ENCODE measurements at places on chromosomes 4 and X.

DNA sequence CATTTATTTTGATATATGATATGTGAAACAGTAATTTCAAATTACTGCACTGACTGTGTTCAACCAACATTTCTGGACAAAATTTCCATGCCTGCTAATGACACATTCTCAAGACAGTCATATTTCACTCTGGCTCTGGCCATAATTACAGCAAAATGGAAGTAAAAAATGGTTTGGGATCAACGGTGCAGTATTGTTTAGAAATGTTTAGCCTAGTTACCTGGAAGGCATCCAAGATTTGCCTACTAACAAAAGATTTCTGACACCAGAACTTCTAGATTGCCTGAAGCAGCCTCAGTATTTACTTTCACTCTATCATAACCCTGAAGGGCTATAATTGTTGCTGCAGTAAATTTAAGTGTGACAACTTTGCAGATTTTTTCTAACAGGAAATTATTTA lies 416.3 kb downstream of the PCDH10 start:
- DNase-seq, result no peak

GRCh38 chr4:70705183-70706043 lies 16.4 kb upstream of the RUFY3 start:
- DNase-seq, result peak; percentile 91

GRCh38 chrX:100208076-100208475 lies 202.0 kb downstream of the PCDH19 start:
- no peak for DNase-seq

- no peak for DNase-seq
These were observed 147.9 kb downstream of the CHIC2 start for GRCh38 chr4:53916431-53916889.

DNA sequence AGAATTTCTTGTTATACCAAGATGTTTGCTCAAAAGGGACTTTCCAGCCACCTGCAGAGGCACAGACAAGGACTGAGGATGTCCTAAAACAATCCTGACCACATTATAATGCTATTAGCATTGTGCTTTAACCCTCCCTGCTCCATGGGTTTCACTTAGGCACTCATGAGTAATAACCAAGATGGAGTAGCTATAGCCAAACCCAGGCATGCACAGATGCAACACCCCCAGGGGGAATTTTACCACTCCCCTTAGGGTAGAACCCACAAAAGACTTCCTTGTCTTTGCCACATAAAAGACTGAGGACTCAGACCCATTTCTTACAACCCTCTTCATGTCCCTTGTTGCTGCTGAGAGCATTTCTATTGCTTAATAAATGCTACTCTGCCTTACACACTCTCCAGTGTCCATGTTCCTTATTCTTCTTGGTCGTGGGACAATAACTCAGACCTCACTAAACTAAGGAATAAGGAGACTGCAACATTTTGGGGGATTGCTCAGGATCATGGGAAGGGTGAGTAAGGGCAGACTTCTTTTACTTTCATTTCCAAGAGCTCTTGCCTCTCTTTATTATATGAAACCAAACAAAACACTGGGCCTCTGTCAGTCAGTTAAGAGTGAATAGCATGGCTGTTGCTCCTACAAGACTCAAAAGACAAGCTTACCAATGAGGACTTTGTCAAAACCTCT lies 103.5 kb downstream of the TECRL start:
- no peak for DNase-seq
